Breast epithelium (tissue), 4 donors: ENCODE measurements at places on chromosomes 7 and 10.

DNA sequence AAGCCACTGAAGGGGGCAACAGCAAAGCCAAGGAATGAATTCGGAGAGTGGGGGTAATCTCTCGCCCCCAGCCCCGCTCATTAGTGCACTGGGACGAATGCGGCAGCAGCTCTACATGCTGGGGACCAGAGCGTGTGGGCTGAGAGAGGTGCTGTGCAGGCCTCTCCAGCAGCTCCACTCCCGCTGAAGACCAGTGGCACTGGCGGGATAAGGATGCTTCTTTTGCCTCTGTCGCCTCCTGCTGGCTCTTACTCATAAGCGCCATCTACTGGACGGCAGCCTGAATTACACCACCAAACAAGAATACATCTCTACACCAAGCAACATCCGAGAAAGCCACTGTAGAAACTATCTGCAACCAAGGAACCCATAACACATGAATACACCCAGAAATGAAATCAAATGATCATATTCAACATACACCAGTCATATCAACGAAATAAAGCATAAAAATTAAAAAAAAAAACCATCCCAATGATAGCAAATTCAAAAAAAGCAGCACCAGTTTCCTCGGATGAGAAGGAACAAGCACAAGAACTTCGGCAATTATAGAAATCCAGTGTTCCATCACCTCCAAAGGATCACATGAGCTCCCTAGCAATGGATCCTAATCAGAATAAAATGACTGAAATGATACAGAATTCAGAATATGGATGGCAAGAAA lies 79.0 kb upstream of the TMEM168 start:
- H3K27me3 ChIP-seq: no peaks in the 10 kb centered on the region
- DNase-seq: no peak
- no peak overlapping the region for H3K4me3 ChIP-seq
- no peak overlapping the region for H3K27ac ChIP-seq
- H3K4me1 ChIP-seq: no peaks in the 10 kb centered on the region
- no peaks in the 10 kb centered on the region for H3K36me3 ChIP-seq

GRCh38 chr7:65840446-65840845 lies 32.4 kb upstream of the VKORC1L1 start:
- no peaks in the 10 kb centered on the region for H3K36me3 ChIP-seq
- H3K27ac ChIP-seq: no peak overlapping the region
- no peak for DNase-seq
- H3K27me3 ChIP-seq: no peaks in the 10 kb centered on the region
- H3K4me1 ChIP-seq: no peaks in the 10 kb centered on the region

GRCh38 chr10:77593771-77594470 lies 43.7 kb downstream of the KCNMA1 start:
- no peak for DNase-seq
- H3K27ac ChIP-seq: no peak overlapping the region
- no peaks in the 10 kb centered on the region for H3K4me1 ChIP-seq
- no peaks in the 10 kb centered on the region for H3K36me3 ChIP-seq

GRCh38 chr7:26583094-26583648 lies 281.2 kb downstream of the SKAP2 start:
- no peaks in the 10 kb centered on the region for H3K36me3 ChIP-seq
- H3K27me3 ChIP-seq: peaks cover 18% of the 10 kb centered on the region
- no peaks in the 10 kb centered on the region for H3K4me1 ChIP-seq
- DNase-seq: no peak

DNA sequence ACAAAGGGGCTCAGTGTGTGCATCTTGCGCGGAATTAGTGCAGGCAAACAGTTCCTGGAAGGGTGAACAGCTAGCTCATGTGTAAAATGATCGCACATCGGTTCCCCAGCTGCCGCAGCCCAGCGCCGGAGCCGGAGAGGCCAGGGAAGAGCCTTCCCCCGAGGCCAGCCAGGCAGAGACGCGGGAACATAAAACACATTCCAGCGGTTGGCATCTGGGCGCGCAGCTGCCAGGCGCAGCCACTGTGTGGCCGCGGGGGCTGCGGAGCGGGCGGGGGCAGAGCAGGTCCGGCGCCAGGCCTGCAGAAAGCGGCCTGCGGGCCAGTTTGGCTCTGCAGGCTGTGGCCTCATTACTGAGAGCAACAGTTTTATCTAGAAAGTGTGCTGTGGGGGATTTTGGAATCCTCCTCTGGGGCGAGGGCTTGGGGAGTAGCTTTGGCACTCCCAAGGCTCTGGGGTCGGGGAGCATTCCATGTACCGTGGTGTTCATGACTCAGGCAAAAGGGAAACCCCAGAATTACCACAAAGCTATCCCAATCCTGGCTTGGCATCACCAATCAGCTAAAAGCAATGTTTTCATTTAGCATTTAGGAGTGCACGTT lies 74.3 kb downstream of the SAMD9 start:
- no peaks in the 10 kb centered on the region for H3K4me1 ChIP-seq
- DNase-seq: peak; percentile 22

DNA sequence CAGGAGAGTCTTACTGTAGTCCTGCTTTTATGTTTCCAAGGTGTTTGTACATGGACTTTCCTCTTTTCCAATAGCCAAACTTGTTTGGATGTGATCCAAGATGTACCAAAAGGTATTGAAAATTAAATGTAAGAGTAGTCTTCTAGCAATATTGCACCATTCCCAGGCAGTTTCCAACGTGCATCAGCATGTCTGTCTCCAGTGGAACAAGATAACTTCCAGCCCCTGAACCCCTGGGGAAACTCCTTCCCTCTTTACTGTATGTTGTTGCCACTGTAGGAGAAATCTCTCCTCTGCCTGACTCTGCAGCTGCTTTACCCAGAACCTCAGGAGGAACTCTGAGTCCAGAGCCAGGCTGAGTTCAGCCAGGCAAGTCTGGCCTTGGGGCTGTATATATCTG lies 18.5 kb downstream of the ARMC10 start:
- no peaks in the 10 kb centered on the region for H3K27me3 ChIP-seq
- no peak overlapping the region for H3K27ac ChIP-seq
- no peak overlapping the region for H3K4me3 ChIP-seq
- no peaks in the 10 kb centered on the region for H3K4me1 ChIP-seq
- no peak for DNase-seq

- DNase-seq: no peak
- no peaks in the 10 kb centered on the region for H3K36me3 ChIP-seq
- H3K27ac ChIP-seq: peak overlapping the region; percentile 82
- H3K4me1 ChIP-seq: peaks cover 6% of the 10 kb centered on the region
- no peak overlapping the region for H3K4me3 ChIP-seq
- H3K27me3 ChIP-seq: no peaks in the 10 kb centered on the region
Observed at GRCh38 chr7:27134392-27134791, 3.8 kb upstream of the HOXA4 start.

- no peak for DNase-seq
- H3K4me1 ChIP-seq: no peaks in the 10 kb centered on the region
- no peak overlapping the region for H3K4me3 ChIP-seq
- H3K27ac ChIP-seq: no peak overlapping the region
- no peaks in the 10 kb centered on the region for H3K27me3 ChIP-seq
Observed at GRCh38 chr7:55463686-55464262, 98.6 kb downstream of the LANCL2 start.

- no peak overlapping the region for H3K4me3 ChIP-seq
- H3K4me1 ChIP-seq: no peaks in the 10 kb centered on the region
- H3K27ac ChIP-seq: no peak overlapping the region
Observed at GRCh38 chr7:42677751-42678699, 233.8 kb downstream of the C7orf25 start.

GRCh38 chr7:39827571-39827970 lies 122.5 kb upstream of the CDK13 start:
- DNase-seq: no peak
- H3K27ac ChIP-seq: no peak overlapping the region
- no peaks in the 10 kb centered on the region for H3K36me3 ChIP-seq

- DNase-seq: no peak
- H3K4me1 ChIP-seq: no peaks in the 10 kb centered on the region
- no peaks in the 10 kb centered on the region for H3K27me3 ChIP-seq
- H3K27ac ChIP-seq: no peak overlapping the region
- H3K4me3 ChIP-seq: no peak overlapping the region
- H3K36me3 ChIP-seq: peaks cover 8% of the 10 kb centered on the region
Observed at GRCh38 chr7:6159097-6159483, 113.3 kb downstream of the CYTH3 start.

- no peak overlapping the region for H3K4me3 ChIP-seq
- H3K27ac ChIP-seq: no peak overlapping the region
- no peaks in the 10 kb centered on the region for H3K4me1 ChIP-seq
- H3K27me3 ChIP-seq: no peaks in the 10 kb centered on the region
Observed at GRCh38 chr7:102450242-102450641, 14.4 kb downstream of the ALKBH4 start.

DNA sequence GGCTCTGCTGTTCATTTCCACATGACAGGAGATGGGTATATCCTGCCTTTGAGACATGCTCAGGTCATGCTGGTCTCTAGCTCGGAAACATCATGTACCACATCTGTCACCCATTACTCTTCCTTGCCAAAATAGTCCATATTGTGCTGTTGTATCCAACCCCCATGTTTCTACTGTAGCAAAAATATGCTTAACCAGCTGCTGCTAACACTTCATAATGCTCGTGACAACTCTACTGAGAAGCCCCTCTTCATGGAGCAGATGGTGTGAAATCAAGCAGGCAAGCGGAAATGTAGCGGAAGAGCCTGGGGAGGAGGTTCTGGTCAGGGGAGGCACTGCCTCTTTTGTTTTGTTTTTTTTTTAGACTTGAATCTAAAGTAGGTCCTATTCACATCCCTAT lies 82.9 kb downstream of the NPY start:
- no peaks in the 10 kb centered on the region for H3K36me3 ChIP-seq
- DNase-seq: no peak
- H3K4me3 ChIP-seq: no peak overlapping the region
- H3K4me1 ChIP-seq: no peaks in the 10 kb centered on the region
- H3K27ac ChIP-seq: no peak overlapping the region

DNA sequence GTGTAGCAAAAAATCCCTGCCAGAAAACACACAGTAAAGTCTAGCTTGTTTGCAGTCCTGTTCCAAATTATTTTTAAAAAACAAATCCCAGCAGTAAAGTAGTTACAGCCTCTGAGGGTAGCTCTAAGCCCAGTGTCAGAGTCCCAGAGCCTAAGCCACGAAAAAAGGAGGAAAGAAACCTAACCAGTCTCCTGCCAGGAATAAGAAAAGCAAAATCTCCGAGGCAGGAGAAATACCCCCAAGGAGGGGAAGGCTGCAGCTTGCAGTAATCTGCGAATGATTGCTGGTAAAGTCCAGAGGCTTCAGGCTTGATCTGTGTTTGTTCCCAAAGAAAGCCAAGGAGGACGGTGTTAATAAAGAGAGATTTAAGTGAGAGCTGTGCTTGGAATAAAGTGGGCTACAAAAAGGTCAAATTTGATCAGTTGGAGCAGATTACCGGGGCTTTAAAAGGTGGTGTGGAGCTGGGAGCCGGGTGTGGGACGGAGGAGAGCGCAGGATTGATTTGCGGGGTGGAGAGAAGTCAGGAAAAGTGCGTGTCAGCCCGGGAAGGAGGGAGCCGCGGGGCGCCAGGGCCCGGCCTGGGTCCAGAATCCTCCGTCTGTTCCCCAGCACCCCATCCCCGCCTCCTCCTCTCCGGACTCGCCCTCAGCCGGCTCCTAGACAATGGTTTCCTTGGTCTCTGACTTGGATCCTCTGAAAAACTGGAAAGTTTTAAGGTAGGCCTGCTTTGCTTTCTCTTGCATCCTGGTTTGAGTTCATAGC lies 219.4 kb upstream of the CELF2 start:
- DNase-seq: no peak
- no peaks in the 10 kb centered on the region for H3K36me3 ChIP-seq
- peaks cover 5% of the 10 kb centered on the region for H3K4me1 ChIP-seq
- peak overlapping the region; percentile 95 for H3K27ac ChIP-seq

GRCh38 chr10:110360857-110361474 lies 56.2 kb upstream of the SMNDC1 start:
- DNase-seq: no peak
- no peaks in the 10 kb centered on the region for H3K4me1 ChIP-seq
- H3K4me3 ChIP-seq: no peak overlapping the region

DNA sequence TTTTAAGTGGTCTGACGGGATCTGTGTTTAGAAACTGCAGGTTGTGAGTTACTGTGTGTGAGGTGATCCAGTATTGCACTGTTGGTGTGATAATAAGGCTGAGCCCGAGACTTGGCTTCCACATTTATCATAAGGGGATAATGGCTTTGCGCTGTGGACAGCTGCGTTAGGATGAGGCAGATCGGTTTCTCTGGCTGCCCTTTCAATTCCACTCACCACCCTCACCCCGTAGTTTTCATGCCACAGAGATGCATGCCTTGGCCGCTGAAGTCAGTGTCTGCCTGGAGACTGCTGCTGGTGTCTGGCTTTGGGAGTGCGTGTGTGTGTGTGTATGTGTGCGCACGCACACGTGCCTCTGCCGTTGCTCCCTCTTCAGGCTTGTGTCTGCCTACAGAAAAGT lies 273.0 kb downstream of the CCDC3 start:
- no peak overlapping the region for H3K4me3 ChIP-seq
- H3K4me1 ChIP-seq: no peaks in the 10 kb centered on the region
- H3K27ac ChIP-seq: no peak overlapping the region
- H3K27me3 ChIP-seq: no peaks in the 10 kb centered on the region
- no peak for DNase-seq

DNA sequence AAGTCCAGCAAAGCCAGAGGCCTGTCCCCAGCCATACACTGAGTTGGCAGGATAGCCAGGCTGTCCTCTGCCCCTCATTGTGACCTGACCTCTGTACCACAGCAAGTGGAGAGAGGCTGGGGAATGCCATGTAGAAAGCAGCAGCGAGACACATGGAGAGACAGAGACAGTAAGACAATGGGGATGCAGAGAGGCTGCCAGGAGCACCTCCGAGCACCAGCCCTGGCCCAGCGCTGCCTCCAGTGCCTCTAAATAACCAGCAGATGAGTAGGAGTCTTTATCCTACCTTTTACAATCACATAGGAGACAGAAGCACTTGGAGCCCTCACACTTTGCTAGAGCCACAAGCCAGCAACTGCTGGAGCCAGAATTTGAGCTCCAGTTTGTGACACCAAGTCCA lies 8.1 kb downstream of the GDF2 start:
- H3K27ac ChIP-seq: no peak overlapping the region
- no peaks in the 10 kb centered on the region for H3K36me3 ChIP-seq
- no peaks in the 10 kb centered on the region for H3K4me1 ChIP-seq
- H3K27me3 ChIP-seq: no peaks in the 10 kb centered on the region
- DNase-seq: no peak

- H3K4me3 ChIP-seq: no peak overlapping the region
- no peaks in the 10 kb centered on the region for H3K27me3 ChIP-seq
- no peaks in the 10 kb centered on the region for H3K4me1 ChIP-seq
- H3K36me3 ChIP-seq: no peaks in the 10 kb centered on the region
- DNase-seq: peak; percentile 56
Observed at GRCh38 chr10:93208717-93209464, 135.2 kb downstream of the CYP26A1 start.

DNA sequence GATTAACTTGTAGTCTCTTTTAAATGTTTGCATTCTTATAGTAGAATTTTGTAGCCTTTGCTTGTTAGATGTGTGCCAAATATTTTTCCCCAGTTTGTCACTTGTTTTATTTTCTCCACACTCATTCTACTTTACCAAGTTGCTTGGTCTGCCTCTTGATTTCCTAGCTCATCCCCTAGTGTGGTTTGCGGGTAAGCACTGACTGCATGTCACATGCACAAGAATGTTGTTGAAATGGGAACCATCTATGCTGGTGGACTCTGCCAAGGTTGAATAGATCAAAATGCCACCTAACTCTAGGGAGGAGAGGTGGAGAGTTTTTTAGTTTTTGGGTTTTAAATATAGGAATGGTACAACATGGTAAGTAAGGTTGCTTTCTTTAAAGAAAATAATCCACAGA lies 47.6 kb downstream of the FZD1 start:
- no peaks in the 10 kb centered on the region for H3K36me3 ChIP-seq
- H3K4me3 ChIP-seq: no peak overlapping the region
- no peak overlapping the region for H3K27ac ChIP-seq
- no peak for DNase-seq

GRCh38 chr7:9029681-9030530 lies 596.5 kb downstream of the NXPH1 start:
- H3K27me3 ChIP-seq: no peaks in the 10 kb centered on the region
- DNase-seq: no peak
- no peak overlapping the region for H3K27ac ChIP-seq
- H3K36me3 ChIP-seq: no peaks in the 10 kb centered on the region
- no peaks in the 10 kb centered on the region for H3K4me1 ChIP-seq
